Psoas muscle (tissue), 8 donors: ENCODE measurements at places on chromosomes 13 and 19. TPM values are rescaled to one million over a fixed set of nuclear protein-coding genes. Genes with fewer than 3 reads are reported as not detected.

DNA sequence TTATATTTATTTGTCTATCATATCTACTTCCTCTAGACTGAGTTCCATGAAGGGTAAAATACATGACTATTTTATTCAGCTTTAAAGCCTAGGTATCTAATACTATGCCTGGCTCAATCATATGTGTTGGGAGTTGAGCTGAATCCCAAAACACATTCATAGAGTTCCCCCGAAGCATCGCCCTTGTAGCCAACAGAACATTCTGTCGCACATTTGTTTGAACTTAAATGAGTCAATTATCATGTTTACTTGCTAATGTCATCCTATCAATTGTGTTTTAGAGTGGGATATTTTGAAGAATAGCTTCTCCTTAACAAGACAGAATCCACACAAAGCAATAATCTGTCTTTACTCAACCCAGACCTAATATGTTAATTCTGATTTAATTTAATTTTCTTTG, 252.4 kb downstream of the HS6ST3 start:
- DNase-seq, result no peak

- peak; percentile 81 for DNase-seq
Measured at GRCh38 chr19:42246143-42246921, 3.9 kb upstream of the GSK3A start.

DNA sequence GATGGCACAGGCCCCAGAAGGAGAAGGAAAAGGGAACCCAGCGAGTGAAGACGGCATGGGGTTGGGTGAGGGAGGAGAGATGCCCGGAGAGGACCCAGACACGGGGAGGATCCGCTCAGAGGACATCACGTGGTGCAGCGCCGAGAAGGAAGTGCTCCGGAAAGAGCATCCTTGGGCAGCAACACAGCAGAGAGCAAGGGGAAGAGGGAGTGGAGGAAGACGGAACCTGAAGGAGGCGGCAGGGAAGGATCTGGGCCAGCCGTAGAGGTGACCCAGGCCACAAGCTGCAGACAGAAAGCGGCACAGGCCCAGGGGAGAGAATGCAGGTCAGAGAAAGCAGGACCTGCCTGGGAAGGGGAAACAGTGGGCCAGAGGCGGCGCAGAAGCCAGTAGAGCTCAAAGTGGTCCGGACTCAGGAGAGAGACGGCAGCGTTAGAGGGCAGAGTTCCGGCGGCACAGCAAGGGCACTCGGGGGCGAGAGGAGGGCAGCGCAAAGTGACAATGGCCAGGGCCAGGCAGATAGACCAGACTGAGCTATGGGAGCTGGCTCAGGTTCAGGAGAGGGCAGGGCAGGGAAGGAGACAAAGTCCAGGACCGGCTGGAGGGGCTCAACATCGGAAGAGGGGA, 1.1 kb downstream of the PPP1R12C start:
- peak; percentile 80 for DNase-seq

- DNase-seq, result no peak
Measured at GRCh38 chr13:113065406-113066141, 40.0 kb upstream of the F7 start.

DNA sequence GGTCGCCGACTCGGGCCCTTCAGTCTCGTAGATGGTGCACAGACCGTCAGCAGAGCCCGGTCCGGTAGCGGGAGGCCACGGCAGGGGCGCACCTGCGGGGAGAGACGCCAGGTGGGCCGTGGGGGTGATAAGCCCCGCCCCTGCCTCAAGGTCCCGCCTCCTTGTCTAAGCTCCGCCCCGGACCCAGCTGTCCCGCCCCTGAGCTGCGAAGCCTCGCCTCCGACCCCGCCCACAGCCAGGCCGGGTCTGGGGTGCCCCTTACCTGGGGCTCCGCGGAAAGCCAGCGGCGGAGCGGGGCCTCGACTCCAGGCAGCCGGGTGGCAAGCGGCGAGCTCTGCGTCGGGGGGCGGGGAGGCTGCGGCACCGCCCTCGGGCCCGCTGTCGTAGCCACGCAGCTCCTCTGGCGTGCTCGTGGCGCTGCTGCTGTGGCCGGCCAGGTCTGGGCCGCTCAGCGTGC, 4.7 kb downstream of the PRR36 start:
- peak; percentile 49 for DNase-seq

DNA sequence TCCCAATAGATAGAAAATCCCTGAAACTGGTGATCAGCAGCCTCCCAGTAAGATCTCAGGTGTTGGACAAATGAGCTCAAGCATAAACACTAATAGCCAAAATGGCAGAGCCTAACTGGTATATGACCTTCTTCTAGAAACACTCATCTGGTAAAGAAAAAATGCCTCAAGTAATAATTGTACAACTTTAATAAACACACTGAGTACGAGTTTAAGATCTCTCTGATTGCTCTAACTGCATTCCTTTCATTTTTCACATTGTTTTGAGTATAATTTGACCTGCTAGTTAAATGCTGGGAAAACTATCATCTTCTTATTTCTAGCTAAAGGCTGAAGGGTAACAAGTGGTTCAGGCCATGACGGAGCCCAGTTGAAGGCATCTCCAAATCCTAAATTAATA, 2009.5 kb upstream of the PCDH20 start:
- DNase-seq, result no peak

GRCh38 chr19:36041831-36042230, 9.2 kb upstream of the CLIP3 start:
- no peak for DNase-seq

DNA sequence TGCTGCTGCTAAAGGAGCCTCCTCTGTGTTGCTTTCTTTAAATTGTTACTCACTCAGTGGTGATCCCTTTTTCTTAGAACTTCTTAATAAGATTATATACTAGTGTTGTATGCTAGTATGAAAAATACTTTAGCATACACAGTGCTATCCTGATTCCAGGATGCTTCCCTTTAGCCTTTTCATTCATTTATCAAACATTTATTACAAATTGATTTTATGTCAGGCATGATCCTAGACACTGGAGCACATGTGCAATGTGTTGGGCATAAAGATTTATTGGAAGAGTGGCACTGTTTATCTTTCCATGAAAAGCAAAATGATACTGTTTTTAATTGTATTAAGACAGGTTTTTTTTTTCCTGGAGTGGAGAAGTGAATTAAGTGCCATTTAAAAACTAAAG, 249.6 kb downstream of the GPC5 start:
- no peak for DNase-seq

- DNase-seq, result no peak
Measured at GRCh38 chr19:50507376-50507775, 3.6 kb downstream of the JOSD2 start.

GRCh38 chr13:27997904-27998522, 9.5 kb upstream of the URAD start:
- DNase-seq, result no peak

GRCh38 chr19:54282686-54283470, 2.0 kb upstream of the LILRB2 start:
- no peak for DNase-seq

DNA sequence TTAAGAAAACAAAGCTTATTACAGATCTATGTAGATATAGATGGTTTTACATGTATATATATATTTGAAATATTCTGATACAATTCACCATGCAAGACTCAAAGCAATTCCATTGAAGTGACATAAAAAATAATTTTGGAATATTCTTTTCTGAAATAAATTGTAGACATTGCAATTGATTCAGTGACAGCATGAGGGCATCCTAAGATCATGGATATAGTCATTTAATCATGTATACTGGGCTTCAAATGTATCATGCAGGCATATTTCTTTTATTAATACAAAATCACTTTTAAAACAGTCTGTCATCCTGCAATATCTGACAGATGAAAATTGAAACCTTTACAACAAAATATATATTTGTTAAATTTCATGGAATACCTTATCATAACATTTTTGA, 286.7 kb upstream of the SLITRK6 start:
- no peak for DNase-seq

DNA sequence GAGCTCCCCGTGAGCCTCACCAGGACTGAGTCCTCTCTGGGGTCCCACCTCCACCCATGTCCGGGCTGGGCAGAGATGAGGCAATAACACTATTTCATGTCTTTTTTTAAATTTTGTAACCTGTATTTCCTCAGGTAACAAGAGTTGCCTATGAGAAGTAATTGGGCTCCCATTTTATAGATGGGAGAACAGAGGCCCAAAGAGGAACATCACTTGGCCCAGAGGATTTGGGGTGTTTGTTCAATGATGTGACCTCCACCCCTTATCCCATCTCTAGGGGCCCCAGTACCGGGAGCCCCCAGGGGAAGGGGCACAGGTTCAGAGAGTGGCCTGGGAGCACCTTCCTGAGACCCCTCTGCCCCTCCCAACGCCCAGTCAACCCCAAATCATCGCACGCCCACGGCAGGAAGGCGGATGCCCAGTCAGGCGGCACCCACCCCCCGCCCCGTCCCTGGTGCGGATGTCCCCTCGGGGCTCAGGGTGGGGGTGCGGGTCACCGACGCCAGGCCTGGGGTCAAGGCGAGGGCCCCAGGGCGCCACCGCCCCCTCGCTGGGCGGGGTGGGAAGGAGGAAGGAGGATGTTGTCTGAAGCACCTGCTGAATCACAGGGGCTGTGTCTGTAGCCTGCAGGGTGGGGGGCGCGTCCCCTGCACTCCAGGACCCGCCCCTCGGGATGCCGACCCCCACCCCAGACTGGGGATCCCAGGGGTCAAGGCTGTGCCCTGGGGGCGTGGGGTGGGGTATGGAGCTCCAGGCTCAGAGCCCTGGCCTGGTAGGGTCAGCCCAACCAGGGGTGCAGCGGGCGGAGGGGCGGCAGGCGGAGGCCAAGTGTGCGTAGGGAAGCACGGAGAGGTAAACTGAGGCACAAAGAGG, 9.0 kb upstream of the CIRBP start:
- DNase-seq, result no peak

- no peak for DNase-seq
Measured at GRCh38 chr13:43611281-43612273, 175.2 kb downstream of the ENOX1 start.

DNA sequence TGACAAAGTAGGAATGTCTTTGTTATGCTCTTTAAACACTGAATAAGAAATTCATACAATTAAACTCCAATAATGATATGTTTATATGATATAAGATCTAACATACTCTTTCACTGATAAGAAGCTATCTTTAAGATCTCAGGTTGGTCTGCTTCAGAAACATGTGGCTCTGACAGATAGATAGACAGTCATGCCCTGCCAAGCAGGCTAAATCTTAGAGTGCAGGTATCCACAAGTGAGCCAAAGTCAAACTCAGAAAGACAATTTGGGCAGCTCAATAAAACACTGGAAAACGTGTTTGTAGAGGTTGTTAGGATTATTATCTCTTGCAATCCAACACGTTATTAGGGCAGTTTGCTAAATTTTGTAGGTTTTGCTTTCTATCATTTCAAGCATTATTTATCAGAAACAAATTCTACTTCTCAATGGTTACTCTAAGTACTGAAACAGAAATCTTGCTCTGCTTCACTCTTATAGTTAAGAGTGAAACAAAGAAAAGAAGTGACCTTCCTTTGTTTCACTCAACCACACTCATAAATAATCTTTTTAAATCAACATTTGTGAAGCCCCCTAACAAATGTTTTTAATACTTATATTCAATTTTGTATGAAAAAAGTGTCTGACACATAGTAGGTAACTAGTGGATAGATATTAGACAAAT, 1255.6 kb downstream of the DIAPH3 start:
- no peak for DNase-seq

ZNF345 gene
- 2.2 TPM for polyA plus RNA-seq
